ENCODE measurements at places on chromosomes 11 and 22.

DNA sequence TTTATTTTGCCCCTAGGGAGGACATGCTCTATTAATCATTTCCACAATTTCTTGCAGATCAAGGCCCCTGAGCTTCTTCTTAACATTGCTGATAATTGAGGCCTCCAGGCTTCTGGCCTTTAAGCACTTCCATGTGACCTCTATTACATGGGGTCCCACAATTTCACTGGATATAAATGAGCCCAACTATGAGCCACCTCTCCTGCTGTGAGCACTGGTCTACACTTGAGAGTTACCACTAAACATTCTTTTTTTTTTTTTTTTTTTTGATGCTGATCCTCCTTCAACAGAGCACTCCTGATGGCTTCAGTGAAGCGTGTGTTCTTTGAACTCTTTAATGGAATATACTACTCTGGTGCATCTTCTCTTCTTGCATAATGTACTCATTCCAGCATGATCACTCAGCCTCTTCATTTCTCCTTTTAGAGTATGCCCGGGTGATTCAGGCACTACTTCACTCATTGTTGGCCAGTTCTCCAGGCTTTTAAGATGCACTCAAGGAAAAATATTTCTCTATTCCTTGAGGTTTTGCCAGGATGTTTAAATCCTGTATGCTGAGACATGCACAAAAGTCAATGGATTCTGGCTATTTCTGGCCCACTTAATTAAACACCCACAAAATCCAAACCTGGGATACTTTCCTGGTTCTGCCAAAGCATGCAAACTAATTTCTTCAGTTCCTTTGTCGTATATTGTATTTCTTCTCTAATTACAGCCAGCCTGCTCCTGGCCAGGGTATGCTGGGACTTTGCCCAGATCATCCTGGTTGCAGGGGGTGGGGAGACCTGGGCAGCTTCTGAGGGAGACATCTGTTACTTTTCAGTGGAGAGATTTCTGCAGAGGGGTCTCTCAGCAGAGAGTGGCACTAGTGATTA lies 257.8 kb upstream of the LUZP2 start:
- H3K27ac ChIP-seq: no peak overlapping the region
- no peaks in the 10 kb centered on the region for H3K36me3 ChIP-seq
- H3K4me1 ChIP-seq: no peaks in the 10 kb centered on the region
- no peak for DNase-seq
- no peak overlapping the region for H3K4me3 ChIP-seq

DNA sequence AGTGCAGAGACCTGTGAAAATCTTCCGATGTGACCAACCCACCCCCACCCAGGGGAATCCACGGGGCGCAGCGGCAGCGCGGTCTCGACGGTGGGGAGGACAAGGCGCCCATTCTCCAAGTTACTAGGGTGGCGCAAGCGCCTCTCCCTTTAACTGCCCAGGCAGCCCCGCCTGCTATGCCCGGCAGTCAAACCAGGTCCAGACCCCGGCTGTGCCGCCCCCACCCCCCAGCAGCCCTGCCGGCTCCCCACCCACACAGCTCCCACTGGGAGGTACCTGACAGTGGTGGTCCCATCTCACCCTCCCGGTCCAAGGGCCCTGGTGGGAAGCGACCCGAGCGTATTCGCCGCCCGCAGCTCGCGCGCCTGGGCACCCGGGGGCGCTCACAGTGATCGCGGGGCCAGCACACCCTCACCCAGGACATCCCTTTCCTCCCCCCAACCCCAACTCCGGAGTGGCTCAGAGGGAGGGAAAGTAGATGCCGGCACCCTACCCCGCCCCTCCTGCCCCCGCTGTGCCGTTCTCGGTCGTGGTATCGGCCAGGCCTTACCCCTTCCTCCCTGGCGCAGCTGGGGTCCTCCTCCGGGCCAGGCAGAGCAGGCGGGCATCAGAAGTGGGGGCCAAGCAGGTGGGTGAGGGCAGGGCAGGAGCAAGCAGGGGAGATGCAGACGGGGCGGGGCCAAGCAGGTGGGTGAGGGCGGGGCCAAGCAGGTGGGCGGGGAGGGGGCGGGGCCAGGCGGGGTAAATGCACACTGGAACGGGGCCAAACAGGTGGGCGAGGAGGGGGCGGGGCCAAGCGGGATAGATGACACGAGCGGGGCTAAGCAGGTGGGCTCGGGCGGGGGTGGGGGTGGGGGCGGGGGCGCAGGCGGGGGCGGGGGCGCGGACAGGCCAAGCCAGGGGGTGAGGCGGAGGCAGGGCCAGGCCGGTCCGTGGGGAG lies at the start of gene TRPM5:
Gene TRPM5, minus strand, starts transcription at position 634 of the 940 bp plus-strand sequence. CDS start 21,478 bp downstream, outside the sequence.
- H3K4me1 ChIP-seq: no peaks in the 10 kb centered on the region
- peaks cover 30% of the 10 kb centered on the region for H3K27me3 ChIP-seq
- peak within 1 kb of the TSS; percentile 44 for H3K4me3 ChIP-seq
- H3K27ac ChIP-seq: no peak within 1 kb of the TSS
- no peaks in the 10 kb centered on the region for H3K36me3 ChIP-seq

DNA sequence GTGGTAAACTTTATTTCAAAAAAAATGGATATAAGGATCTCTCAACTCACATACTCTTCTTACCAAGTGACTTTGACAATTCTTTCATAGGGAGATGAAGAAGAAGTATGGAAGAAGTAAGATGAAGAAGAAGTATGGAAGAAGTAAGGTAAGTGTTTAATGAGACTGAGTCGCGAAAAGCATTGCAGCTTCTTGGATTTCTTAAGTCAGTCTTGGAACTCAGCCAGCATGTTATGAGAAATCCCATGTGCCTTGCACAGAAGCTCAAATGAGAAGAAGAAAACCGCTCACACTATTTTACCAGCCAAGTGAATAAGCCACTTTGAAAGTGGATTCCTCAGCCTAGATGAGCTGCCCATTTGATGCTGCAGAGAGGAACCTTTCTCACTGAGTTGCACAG lies 332.0 kb upstream of the CCDC179 start:
- H3K27ac ChIP-seq: no peak overlapping the region
- H3K27me3 ChIP-seq: no peaks in the 10 kb centered on the region
- no peak overlapping the region for H3K4me3 ChIP-seq
- no peaks in the 10 kb centered on the region for H3K4me1 ChIP-seq
- no peak for DNase-seq

GRCh38 chr11:6402561-6402981 lies 12.3 kb downstream of the SMPD1 start:
- no peaks in the 10 kb centered on the region for H3K27me3 ChIP-seq
- H3K4me3 ChIP-seq: no peak overlapping the region
- no peak for DNase-seq
- no peak overlapping the region for H3K27ac ChIP-seq
- H3K4me1 ChIP-seq: peaks cover 3% of the 10 kb centered on the region
- no peaks in the 10 kb centered on the region for H3K36me3 ChIP-seq

- H3K27ac ChIP-seq: no peak overlapping the region
- peaks cover 15% of the 10 kb centered on the region for H3K36me3 ChIP-seq
- peaks cover 3% of the 10 kb centered on the region for H3K4me1 ChIP-seq
- no peak for DNase-seq
- no peaks in the 10 kb centered on the region for H3K27me3 ChIP-seq
These were observed 4.3 kb downstream of the CBX6 start for GRCh38 chr22:38867471-38868285.

- no peak overlapping the region for H3K27ac ChIP-seq
- no peaks in the 10 kb centered on the region for H3K36me3 ChIP-seq
- peaks cover 1% of the 10 kb centered on the region for H3K4me1 ChIP-seq
- DNase-seq: no peak
These were observed 4.4 kb downstream of the HPS4 start for GRCh38 chr22:26479043-26479791.

DNA sequence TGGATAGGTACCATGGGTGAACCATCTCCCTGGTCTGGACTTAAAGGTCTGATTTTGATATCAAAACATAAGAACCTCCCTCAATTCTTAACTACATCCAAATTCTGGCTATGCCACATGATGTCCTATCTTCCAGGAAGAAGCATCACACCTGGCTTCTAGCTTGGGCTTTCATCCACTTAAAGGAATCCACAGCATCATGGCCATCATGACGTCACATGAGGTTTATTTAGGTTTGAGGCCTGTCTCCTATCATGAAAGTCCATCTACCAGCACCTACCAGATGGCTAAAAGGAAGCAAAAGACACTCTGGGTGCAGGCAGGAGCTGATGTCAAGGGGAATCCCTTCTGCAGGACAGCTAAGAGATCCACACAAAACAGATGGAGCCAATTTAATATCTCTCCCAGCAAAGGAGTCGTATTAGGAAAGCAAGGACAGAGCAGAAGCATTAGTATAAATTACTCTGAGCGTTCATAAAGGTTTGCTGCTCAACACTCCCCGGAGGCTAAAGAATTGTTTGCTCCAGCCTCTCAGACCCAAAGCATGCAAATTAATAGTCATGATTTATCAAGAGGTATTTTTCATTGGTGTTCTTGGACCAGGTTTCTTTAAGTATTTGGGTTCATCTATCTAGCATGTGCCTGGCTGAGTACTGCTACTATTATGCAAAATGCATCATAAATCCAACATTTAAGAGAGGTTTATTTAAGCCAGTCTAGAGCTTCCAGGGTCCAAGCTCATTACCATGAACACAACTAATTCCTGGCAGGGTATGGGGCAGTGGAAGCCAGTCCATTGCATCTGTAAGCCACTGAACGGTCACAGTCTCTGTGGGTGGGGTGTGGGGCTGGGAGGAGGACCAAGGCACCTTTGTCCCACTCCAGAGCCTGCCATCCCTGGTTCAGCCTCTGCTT lies 47.2 kb downstream of the GALNT18 start:
- H3K36me3 ChIP-seq: no peaks in the 10 kb centered on the region
- H3K27ac ChIP-seq: no peak overlapping the region
- H3K4me3 ChIP-seq: no peak overlapping the region
- peaks cover 4% of the 10 kb centered on the region for H3K4me1 ChIP-seq

- no peaks in the 10 kb centered on the region for H3K27me3 ChIP-seq
- H3K4me3 ChIP-seq: no peak overlapping the region
- H3K4me1 ChIP-seq: no peaks in the 10 kb centered on the region
- H3K36me3 ChIP-seq: peaks cover 28% of the 10 kb centered on the region
- no peak for DNase-seq
- H3K27ac ChIP-seq: no peak overlapping the region
These were observed 5.4 kb downstream of the CTSF start for GRCh38 chr11:66562907-66563583.

- no peaks in the 10 kb centered on the region for H3K36me3 ChIP-seq
- H3K27me3 ChIP-seq: no peaks in the 10 kb centered on the region
- DNase-seq: no peak
- H3K27ac ChIP-seq: no peak overlapping the region
- no peaks in the 10 kb centered on the region for H3K4me1 ChIP-seq
These were observed 7.7 kb upstream of the PRRG4 start for GRCh38 chr11:32821917-32822560.

- H3K4me1 ChIP-seq: no peaks in the 10 kb centered on the region
- no peaks in the 10 kb centered on the region for H3K36me3 ChIP-seq
- H3K27me3 ChIP-seq: no peaks in the 10 kb centered on the region
- H3K27ac ChIP-seq: no peak overlapping the region
- H3K4me3 ChIP-seq: no peak overlapping the region
- DNase-seq: no peak
These were observed 723 bp upstream of the C22orf31 start for GRCh38 chr22:29062286-29062821.

GRCh38 chr22:11042116-11042515 lies 4485.9 kb upstream of the OR11H1 start:
- H3K4me3 ChIP-seq: no peak overlapping the region
- DNase-seq: no peak
- H3K36me3 ChIP-seq: no peaks in the 10 kb centered on the region
- no peaks in the 10 kb centered on the region for H3K4me1 ChIP-seq

All from iPS DF 6.9 (cell line).